ENCODE measurements at places on chromosomes 1 and 21.

- DNase-seq: no peak
Measured at GRCh38 chr1:221648201-221648600, 93.7 kb downstream of the DUSP10 start.

- no peak for DNase-seq
Measured at GRCh38 chr1:153976819-153977249, 640 bp downstream of the JTB start.

- no peak for DNase-seq
Measured at GRCh38 chr1:180893614-180894013, 19.1 kb upstream of the KIAA1614 start.

GRCh38 chr1:104072915-104073371 lies 323.2 kb downstream of the AMY1C start:
- DNase-seq: no peak

DNA sequence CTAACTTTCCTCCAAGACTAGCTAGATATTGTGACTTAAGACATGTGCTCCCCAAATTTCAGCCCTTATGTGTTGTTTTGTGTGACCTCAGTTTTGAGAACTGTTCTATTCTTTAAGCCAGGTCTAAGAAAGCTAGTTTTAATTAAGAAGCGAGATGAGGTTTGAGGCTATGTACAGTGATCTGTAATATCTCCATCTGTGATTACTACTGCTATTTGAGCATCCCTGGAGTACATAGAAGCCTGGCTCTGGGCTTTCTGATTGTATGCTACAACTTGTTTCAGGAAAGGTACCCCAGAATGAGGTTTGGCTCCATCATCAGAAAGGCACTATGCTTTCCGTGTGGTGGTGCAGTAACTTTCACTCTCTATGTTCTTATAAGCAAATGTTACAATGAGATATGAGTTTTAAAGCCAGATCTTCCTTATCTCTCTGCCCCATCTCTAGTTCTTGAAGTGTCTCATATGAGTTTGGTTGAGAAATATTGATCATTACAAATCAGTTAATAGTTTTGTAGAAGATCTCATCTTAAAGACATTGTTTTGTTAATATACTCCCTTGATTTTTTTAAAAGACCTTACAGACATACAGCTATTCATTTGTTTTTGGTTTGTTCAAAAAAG lies 605 bp downstream of the RGS4 start:
- no peak for DNase-seq

DNA sequence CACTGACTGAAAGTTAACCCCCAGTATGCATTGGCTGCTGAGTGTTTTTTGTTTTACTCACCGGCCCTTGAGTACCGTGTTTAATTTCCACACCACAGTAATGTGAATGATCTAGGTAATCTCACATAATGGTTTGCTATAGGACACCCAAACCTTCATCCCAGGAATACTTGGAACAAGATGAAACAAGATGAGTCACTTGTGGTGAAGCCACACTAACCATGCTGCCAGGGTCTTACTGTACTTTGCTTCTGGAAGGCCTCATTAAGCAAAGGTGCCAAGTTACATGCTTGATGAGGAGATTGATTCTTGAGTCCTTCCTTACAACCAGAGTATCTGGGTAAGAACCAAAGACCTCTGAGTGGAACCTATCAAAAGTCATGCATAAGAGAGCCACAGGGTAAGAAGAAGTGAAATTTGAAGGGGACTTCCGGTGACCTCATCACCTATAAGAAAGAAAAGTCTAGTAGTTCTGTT lies 163.3 kb downstream of the NRIP1 start:
- DNase-seq: no peak

DNA sequence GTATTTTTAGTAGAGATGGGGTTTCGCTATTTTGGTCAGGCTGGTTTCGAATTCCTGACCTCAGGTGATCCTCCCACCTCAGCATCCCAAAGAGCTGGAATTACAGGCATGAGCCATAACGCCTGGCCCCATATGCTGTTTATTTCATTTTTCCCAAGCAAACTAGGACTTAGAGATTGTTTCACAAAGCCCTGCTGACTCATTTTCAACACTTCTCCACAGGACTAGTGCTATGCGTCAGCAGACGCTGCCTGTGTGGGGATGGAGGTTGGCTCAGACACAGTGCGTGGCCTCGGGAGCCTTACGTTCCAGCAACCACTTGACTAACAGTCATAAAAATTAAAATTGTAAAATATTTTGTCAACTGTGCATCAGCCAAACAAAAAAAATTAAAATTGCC lies 22.7 kb downstream of the PKNOX1 start:
- DNase-seq: no peak

GRCh38 chr1:172638885-172639831 lies 19.7 kb upstream of the FASLG start:
- DNase-seq: no peak

DNA sequence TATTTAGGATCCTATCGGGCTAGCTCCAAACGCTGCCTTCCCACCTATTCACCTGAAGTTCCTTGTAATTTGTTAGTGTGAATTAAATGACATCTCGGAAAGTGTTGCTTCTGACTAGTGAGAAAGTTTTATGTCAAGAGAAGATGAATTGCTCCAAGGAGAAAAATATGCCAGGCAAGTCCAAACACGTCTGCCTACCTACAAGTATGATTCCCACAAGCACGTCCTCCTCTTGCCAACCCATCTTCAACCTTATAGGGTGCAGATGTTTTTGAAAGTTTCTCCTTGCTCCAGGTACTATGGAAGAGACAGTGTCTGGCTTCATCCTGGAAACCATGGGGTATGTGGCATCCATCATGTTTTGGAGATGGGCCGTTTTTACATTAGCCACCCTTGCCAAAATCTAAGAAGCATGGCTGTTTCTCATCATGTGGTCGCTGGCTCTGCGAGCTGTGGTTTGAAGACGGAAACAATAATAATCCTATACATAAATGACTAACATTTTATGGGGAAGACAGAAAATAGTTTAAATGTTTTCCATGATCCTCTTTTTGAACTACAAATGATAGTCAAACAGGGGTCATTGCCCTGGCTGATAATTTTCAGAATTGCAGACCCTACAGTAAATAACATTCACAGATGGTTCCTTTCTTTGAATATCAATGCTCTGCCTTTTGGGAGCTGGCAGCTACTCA lies 505.8 kb downstream of the SMYD3 start:
- DNase-seq: no peak

DNA sequence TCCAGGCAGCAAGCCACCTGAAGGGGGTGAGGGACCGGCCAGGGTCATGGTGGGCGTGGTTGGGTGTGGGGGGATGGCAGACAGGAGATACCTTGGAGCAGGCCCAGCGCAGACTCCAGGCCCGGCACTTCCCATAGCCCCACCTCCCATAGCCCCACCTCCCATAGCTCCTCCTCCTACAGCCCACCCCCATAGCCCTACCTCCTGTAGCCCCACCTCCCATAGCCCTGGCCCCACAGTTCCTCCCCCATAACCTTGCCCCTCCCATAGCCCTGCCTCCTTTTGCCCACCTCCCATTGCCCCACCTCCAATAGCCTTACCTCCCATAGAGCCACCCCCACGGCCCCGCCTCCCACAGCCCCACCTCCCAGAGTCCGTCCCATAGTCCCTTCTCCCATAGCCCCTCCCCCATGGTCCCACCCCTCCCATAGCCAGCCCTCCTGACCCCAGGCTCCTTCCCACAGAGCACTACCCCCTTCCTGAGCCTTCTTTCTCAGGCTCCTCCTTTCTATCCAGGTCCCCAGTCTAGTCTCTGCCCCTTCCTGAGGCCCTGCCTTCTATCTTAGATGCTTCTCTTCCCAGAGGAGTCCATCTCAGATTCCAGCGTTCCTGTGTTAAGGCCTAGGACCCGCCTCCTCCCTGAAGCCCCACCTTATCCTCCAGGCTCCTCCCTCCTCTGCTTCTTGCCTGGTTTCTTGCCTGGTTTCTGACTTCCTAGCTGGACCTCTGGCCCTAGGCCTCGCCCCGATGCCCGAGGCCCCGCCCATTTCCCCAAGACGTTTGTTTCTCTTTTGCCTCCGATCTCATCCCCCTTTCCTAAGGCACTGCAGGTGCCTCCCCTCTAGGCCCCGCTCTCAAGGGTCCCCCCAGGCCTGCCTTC lies 46.8 kb downstream of the PTPRU start:
- DNase-seq: no peak

DNA sequence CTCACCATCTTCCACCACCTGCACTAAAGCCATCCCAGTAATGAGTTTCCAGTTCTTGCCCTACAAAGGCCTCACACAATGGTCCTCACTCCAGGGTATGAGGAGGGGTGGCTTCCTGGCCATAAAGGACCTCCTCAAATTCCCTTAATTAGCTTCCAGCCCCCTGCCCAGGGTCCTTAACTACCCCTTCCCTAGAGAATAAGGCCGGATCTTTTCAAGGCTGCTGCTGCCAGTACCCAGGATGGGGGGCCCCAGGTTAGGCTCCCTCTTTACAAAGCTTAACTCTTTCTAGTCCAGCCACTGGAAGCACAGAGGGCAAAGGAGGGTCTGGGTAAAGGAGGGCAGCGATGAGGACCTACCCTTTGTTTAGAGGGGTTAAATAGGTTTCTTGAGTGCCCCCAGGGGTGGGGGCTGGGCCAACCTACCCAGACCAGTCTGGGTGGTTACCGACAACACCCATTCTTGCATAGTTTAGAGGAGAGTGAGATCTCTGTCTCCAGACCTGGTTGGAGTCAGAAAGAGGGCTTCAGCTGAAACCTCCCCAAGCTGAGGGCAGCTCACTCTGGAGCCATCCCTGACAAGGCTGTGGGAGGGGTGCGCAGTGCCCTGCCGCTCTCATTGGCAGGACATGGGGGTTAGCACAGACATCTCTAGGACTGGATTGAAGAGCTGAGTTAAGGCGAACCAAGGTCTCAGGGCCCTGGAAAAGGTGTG lies 7.1 kb downstream of the BLACAT1 start:
- no peak for DNase-seq

Measured in cortex of kidney (tissue), 1 donor.